ENCODE measurements at places on chromosomes 1 and 21.

DNA sequence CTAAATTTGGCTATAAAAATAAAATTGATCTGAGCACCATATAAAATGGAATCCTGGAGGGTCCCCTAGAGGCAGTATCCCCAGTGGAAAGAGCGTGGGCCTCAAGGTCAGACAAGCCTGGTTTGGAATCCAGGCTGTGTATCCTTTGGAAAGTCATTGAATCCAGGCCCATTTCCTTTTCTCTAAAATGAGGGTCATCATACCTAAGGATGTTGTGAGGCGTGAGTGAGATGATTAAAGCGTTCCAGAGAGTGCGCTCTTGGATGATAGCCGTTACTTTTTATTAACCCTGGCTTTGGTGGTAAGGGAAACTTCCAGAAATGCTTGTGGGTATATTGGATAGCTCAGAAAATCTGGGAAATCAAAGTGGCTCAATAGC lies 683 bp upstream of the ZNF436 start:
- no peak for DNase-seq

- no peak for DNase-seq
Measured at GRCh38 chr1:68188060-68188538, 44.2 kb downstream of the WLS start.

DNA sequence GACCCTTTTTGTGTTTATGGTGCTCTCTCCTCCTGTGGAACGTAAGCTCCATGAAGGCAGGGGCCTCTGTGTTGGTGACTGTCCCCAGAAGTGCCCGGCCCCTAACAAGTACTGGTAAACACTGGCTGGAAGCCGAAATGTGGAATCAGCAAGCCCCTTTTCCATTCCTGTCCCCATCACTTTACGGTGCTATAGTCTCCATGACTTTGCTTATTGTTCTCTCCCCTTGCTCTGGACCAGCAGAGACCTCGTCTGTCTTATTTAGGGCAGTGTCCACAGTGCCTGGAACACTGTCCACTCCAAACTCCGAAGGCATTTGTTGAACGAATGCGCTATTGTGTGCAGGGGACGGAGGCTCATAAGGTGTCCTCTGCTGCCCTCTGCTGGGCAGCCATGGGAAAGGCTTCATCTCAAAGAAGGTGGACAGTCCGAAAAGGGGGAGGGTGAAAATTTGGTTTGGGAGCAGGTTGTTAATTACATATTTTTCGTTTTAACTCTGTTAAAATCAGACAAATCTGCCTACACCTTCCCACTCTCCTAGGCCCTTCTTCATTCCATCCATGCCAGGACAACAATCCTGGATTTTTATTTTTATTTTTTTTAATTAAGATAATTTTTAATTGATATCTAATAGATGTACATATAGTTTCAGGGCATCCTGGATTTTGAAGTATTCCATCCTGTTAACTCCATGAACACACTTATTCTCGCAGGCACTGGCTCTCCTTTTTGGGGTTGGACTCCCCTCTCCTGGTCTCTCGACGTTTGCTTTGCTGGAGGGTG lies 115.6 kb downstream of the PGBD5 start:
- peak; percentile 29 for DNase-seq

DNA sequence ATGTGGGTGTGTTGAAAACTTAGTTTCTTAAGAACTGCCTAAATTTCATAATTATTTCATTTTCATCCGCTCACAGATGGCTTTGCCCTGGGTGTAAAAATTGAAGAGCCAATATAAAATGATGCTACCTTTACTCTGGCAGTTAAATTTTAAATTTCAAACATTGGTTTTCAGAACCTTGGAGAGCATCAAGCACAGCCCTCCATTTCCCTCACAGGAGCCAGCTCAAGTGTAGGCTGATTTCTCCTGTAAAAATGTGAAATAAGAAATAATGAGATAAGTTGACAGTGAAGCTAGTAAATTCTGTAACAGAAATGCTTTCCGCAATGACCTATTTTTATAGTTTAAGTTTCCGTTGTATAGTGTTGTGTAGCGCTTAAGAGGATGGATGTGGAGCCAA lies 53.9 kb upstream of the AKT3 start:
- no peak for DNase-seq

- peak; percentile 53 for DNase-seq
Measured at GRCh38 chr21:29164323-29164942, 34.0 kb downstream of the MAP3K7CL start.

GRCh38 chr1:215606564-215607168 lies 39.6 kb downstream of the KCTD3 start:
- DNase-seq: no peak

GRCh38 chr1:43706598-43707189 lies 642 bp upstream of the ST3GAL3 start:
- DNase-seq: no peak

- no peak for DNase-seq
Measured at GRCh38 chr1:203122159-203122558, 5.4 kb upstream of the ADORA1 start.

DNA sequence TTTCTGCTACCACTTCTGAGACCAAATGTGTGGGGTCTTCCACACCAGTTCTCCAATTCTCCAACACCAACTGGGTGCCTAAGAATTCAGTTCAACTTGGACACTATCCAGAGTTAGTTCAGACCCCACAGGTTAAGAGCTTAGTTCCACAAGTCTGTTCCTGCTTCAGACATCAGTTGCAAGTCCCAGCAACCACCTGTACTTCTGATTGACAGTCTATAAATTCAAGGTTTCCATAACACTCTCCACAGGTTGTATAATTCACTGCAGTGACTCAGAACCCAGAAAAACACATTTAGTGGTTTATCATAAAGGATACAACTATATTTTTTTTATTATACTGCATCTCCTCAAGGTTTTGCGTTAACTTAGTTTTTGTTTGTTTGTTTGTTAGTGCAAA lies 18.7 kb downstream of the AK5 start:
- no peak for DNase-seq

DNA sequence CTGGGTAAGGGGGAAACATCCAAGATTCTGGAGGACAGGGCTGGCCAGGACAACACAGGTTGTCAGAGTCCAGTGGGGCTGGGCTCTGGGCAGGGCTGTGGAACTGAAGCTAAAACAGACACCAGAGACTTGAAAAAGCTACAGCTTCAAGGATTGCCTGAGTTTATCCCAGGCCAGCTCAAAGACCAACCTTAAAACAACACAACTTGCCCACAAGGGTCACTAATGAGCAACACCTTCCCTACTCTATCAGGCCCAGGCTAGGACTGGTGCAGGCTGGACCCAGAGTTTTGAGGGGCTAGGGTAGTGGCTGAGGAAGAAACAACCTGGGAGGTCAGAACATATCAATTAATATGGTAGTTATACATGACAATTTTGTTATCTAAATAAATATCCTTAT lies 160.7 kb downstream of the SLC45A1 start:
- no peak for DNase-seq

DNA sequence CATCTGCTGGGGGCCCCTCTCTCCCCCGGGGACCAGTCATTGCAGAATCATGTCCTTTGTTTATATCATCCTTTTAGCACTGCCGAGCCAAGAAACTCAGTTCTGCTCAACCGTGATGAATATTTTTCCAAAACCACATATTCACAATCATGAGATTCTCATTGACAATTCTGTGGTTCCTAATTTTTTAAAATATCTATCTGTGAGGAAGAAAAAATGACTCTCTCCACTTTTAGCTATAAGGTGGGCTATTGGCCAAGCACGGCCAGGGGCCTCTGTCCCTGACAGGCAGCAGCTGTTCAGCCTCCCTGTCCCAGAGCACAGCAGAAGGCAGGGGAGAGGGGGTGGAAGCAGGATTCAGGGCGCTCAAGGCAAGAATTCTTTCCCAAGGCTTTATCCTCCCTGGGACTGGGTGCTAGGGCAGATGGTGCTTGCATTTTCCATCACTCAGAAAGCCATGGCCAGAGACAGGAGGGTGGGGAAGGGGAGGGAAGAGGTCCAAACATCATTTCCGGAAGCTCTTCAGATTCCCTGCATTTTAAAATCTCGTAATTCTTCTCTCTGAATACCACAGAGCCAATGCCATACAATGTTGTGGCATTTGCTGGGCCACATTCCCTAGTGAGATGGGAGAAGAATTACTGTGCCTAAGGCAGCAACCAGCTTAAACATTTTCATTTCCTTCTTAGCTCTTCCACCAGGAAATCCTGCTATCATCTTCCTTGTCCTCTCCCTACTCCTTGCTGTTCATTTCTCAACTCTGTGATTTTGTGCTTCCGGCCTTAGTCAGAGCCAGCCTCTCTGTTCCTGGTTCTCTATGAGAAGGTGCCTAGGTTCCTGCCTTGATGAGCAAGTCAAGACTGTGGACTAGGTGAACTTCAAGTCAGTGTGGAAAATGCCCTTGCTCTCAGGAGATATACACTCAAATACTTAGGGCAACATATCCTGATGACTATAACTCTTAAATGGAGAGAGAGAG lies 60.3 kb downstream of the KCNJ6 start:
- no peak for DNase-seq

DNA sequence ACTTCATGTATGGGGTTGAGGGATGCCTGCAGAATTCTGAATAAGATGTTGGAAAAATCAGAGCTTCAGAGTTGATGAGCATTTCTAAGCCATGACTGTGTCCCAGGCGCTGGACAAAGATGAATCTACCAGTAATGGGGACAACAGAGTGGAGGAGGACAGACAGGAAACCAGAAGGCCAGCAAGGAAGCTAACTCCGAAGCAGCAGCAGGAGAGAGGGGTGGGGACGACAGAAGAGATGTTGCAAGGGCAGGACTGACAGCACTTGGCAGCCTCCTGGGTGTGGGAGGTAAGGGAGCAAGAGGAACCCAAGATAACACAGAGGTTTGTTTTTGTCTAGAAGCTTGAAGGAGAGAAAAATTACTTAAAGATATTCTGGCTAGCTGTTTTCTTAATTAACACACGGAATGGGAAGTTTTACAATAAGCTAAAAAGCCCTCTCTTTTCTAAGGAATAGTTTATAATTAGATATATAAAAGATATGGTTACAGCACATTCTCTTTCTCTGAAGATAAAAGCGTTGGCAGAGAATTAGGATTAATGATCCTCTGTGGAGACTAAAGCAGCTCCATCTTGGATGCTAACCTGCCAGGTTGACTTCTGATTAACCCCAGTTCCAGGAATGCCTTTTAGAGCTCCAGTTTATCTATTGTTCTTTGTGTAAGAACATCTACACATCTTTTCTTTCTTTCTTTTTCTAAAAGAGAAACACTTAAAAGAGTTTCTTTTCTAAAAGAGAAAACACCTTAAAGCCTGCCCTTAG lies 92.7 kb downstream of the TENT5C start:
- no peak for DNase-seq

DNA sequence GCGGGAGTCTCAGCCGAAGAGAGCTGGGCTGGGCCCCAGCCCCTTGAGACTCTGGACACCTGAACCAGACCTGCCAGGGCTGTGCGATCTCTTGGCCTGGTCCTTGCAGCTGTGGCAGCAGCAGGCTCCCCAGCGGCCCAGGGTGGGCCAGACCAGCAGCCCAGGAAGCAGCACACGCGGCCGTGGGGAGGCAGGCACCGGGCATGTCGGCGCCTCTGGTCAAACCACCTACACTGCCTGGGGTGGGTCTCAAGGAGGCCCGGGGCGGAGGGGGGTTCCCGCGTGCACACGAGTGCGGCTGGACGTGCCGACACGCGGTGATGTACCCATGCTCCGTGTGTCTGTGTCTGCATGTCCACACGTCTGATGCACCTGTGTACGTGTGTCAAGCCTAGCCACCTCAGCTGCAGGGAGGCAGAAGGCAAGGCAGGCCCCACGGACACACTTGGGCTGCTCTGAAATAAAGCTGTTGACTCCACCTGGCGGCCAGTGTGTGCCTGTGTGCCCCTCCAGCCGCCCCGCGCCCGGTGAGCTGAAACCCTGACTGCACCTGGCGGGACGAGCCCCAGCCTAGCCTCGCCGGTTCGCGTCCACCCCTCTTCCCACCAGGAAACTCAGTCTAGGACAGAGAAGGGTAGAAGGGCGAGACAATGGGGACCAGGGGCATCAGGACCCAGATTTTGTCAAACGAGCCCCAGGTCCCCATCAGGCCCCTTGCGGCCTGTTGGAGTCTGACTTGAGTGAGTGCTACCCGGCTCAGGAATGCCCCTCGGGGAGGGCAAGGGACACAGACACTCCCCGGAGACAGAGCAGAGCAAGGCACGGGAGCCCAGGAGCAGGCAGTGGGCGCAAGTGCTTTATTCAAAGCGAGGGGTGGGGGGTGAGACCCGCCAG lies 11.6 kb downstream of the SCNN1D start:
- DNase-seq: no peak

DNA sequence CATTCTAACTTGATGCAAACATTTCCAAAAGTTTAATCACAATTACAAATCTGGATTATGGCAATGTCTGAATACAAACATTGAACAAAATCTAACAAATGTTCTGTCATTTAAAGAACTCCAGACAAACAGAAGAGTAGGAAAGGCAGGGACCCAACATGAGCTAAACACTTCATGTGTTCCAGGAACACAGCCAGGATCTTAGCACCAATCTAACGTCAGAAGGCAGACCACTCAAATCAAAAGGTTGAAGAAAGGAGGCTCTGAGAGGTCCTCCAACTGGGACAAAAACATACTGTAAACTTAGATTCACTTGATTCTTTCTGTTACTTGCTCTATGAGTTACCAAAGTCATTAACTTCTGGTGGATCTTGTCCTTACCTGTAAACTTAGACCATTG lies 374.0 kb downstream of the NEGR1 start:
- DNase-seq: no peak

DNA sequence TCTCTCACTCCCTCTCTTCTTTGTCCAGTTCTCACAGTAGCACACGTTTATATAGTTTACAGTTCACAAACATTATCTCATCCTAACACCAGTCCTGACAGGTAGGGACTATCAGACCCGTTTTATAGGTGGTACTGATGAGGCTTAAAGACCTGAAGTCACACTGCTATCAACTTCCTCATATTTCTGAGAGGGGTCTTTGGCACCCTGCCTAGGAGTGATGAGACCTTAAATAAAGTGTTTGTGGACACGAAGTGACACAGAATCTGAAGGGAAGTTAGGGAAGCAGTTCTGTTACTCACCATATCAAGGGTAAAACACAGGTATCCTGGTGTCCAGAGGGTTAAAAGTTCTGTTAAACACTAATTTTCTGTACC lies 590 bp upstream of the TACSTD2 start:
- DNase-seq: no peak

DNA sequence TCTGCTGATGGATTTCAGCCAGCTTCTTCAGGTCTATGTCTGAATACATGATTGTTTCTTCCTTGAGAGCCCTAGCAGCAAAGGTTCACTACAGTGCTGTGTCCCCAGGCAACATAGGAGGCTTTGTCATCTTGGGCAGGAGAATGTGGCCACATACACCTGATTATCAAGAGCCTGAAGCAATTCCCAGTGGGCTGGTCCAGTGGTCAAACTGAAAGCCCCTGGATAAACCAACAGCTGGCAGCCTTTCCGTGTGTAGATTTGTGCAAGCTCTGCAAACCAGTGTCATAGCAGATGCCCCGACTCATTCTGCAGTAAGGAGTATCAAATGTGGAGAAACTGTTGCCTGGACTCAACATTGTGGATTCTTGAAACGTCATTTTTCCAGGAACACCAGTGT lies 2.3 kb upstream of the GIPC2 start:
- DNase-seq: no peak

- no peak for DNase-seq
Measured at GRCh38 chr21:35426897-35427296, 377.8 kb upstream of the RUNX1 start.

DNA sequence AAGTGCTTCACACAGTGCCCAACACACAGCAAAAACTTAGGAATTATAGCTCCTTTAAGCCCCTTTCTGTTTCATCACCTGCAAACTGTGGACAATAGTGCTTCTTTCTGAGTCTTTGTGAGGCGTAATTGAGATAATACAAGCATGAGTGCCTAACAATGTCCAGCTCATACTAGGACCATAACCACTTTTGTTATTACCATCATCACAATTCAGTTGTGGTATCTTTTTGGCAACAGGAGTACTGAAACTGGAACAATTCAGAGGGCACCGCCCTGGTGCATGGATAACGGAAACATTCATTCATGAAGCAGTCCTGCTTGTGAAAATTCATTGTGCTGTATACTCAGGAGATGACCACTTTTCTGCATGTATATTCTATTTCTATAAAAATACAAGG lies 18.2 kb downstream of the DNAJC11 start:
- DNase-seq: no peak
